ENCODE measurements at places on chromosomes 2 and 18.

DNA sequence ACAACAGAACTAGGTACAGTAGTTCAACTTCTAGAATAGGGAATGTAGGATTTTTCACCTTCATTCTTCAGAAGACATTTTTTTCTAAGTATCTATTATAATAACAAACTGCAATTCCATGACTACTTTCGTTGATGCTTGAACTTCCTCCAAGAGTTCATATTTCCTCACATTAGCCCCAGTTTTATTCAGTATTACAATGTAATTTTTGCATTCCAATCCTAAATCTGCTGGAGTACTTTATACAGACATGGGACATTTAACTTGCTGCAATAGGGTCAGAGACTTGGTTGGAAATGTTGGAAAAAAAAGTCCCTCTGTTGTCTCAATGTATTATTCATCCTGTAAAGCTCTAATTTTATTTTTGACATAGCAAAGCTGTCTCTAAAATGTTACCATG is 19.6 kb upstream of the FTCDNL1 start:
- DNase-seq = no peak

DNA sequence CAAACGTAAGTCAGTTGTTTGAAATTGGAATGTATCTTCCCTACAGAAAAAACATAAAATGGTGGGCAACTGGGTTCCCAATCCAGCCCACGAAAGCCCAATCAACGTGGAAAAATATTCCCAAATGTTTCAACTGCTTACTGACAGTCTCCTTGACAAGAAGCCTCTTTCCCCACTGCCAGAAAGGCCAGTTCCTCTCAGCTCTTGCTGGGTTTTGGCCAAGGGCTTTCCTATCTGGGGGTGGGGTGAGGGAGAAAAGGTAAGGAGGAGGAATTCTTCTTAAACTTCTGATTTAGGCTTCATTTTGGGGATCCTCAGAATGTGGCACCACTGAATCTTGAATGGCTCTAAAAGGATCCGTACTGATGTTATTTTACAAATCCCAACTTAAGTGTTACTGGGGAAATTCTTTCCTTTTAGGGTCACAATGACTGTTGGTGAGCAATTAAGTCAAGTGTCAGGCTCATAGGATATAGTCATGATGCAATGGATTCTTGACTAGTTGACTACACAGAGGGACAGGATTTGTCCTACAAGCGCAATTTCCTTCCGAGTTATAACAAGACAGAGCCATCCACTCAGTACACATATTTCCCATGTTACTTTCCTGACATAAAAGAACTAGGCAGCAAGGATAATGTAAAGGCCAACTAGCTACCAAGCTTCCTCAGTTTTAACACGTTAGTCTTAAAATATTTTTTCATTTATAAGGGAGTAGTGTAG is 73.6 kb downstream of the SPRED2 start:
- no peak for DNase-seq

DNA sequence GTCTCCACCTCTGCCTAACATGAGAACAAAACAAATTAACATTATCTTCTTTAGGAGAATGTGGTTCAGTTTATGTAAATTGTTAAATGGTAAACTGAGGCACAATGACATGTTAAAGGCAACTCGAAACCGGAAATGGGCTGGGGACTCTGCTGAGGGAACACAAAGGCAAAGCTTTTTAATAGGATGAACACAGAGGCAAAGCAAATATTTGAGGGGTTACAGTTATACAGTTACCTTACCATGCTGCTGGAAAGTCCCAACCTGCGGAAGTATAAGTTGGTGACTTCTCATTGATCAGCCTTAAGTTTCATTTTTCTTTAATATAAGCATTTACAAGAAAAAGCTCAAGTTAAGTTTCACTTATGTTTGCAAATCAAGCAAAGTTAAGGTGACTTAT is 195.0 kb downstream of the DLGAP1 start:
- no peak for DNase-seq

GRCh38 chr2:57330447-57330846 is 716.2 kb upstream of the VRK2 start:
- DNase-seq = no peak

DNA sequence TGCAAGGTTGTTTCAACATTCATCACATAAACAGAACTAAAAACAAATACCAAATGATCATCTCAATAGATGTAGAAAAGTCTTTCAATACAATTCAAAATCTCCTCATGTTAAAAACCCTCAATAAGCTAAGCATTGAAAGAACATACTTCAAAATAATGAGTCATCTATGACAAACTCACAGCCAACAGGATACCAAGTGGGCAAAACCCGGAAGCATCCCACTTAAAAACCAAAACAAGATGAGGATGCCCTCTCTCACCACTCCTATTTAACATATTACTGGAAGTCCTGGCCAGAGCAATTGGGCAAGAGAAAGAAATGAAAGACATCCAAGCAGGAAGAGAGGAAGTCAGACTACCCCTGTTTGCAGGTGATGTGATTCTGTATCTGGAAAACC is 992.2 kb upstream of the PIK3C3 start:
- DNase-seq = no peak

- DNase-seq = no peak
These were observed 48.4 kb downstream of the LRRTM1 start for GRCh38 chr2:80255918-80256781.

DNA sequence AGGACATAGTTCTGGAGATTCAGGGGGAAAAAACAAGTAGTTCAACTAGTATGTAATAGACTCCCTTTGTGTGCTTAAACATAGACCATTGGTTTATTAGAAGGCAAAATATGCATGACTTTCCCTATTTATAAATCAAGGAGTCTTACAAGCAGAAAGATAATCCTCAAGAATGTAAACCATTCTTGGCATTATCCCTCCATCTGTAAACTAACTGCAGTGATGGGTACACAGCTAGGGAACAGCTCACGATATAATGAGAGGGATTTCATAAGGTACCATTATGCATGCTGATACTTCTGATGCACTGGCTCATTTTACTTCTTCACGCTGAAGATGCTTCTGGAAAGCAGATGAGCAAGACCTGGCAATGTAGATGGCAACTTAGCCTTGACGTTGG is 878 bp downstream of the FBXO15 start:
- no peak for DNase-seq

GRCh38 chr2:89837962-89838625 is 1146.6 kb downstream of the RPIA start:
- DNase-seq = no peak

DNA sequence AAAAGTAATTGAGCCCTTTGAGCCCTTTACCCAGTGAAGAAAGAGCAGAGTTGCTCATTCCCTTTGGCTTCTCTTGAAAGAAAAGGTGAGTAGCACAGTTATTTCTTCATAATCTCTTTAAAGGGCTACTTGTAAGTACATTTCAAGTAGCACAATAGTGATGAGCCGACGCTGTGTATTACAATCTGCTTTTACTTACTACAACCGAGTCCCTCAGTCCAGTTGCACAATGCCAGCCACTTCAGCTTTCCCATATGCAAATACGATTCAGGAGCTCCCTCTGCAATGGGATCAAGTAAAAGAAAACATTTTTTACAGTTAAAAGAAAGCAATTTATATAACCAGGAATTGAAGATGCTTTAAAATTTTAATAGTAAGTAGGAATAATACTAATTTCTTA is 868.5 kb downstream of the RNF144A start:
- no peak for DNase-seq

- peak; percentile 57 for DNase-seq
These were observed 9.4 kb upstream of the AGFG1 start for GRCh38 chr2:227462462-227462951.

DNA sequence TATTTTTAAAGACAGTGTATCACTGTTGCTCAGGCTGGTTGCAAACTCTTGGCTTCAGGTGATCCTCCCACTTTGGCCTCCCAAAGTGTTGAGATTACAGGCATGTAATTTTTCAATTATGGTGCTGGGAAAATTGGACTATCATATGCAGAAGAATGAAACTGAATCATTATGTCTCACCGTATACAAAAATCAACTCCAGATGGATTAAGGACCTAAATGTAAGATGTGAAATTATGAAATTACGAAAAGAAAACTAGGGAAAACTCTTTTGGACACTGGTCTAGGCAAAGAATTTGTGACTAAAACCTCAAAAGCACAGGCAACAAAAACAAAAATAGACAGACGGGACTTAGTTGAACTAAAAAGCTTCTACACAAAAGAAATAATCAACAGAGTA is 31.2 kb downstream of the MAP3K2 start:
- DNase-seq = no peak

GRCh38 chr2:159926695-159927094 is 128.7 kb upstream of the CD302 start:
- no peak for DNase-seq

DNA sequence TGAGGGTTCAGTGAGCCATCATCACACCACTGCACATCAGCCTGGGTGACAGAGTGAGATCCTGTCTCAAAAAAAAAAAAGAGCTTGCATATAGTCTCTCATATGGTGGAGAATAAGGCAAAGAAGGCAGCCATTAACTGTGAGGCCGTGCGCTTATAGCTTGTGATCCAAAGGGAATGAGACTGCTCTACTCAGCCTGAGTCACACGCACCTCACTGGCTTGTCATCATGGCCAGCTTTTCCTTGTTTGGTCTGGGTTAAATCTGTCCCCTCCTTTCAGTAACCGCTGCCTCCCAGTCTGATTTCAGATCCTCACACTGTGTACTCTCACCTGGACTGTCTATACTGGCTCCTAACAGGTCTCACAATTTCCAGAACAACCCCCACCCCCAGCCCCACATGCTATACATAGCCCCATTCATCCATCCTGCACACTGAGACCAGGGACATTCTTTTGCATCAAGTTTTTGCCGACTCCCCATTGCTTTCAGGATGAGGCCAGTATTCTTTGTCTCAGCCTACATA is 35.3 kb upstream of the ANKRD44 start:
- no peak for DNase-seq

DNA sequence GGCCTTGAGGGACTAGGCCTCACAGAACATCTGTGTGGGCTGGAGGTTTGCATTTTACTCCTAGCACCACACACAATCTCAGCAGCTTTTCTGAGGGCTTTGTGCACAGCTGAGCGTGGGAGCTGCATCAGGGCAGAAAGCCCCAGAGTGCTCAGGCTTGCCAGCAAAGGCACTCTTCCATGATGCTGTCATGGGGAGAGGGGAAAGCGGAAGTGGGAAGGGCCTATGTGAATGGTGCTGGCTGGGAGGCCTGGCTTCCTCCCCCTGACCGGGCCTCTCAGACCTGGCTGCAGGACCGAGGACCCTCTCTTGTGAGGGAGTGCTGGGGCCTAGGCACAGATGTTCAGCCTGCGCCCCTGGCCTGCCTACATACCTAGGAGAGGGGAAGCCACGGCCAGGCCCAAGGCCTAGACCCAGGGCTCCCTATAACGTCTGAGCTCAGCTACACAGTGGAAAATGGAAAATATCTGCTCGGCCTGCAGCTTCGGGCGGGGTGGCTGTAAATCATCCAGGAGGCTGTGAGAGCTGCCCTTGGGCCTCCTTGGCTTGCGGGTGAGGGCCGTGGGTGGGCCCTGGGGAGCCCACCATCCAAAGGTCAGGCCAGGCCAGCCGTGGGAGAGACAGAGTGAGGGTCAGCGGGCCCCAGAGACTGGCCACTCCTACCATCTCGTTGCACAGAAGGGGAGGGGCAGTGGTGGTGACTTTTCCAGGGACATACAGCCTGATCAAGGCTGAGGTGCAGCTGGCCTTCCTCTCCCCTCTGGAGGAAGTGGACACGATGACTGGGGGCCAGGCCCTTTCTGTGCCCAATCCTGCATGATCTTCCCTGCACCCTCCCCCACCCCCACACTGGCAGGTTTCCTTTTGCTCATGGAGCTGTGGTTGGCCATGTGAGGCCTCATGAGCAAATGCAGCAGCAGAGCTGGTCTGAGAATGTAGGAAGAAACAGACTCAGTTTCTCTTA is 22.8 kb downstream of the GLI2 start:
- DNase-seq = peak; percentile 8

- no peak for DNase-seq
These were observed 78.5 kb downstream of the PTPN4 start for GRCh38 chr2:119838179-119838578.

GRCh38 chr2:197416268-197416667 is 18.6 kb downstream of the SF3B1 start:
- no peak for DNase-seq

GRCh38 chr2:175275539-175275938 is 94.0 kb upstream of the ATP5MC3 start:
- DNase-seq = no peak

DNA sequence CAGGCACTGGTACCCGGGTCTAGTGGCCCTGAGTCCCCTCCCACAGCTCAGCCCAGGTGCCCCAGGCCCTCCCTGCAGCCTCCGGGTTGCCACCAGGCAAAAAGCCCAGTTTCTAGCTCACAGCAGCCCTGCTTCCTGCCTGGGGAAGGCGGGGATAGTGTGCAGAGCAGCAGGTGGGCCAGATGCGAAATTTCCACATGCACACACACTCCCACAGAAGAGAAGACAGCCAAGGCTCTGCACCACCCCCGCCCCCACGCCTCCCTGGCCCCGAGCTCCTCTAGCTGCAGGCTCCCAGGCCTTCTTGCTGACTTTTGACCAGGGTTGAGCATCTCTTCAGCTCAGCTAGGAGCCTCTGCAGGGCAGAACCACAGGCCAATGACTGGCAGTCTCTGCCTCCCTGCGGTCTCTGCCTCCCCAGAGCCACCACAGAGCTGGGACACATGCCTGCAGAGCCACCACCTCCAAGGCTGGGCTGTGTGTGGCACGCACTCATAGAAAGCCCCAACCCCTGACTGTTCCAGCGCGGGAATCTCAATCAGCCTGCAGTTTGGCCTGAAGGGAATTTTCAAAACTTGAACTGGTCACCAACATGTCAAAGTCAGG is 7.2 kb downstream of the SLC66A2 start:
- DNase-seq = no peak

- no peak for DNase-seq
These were observed 26.8 kb downstream of the MRPL35 start for GRCh38 chr2:86226070-86226469.

DNA sequence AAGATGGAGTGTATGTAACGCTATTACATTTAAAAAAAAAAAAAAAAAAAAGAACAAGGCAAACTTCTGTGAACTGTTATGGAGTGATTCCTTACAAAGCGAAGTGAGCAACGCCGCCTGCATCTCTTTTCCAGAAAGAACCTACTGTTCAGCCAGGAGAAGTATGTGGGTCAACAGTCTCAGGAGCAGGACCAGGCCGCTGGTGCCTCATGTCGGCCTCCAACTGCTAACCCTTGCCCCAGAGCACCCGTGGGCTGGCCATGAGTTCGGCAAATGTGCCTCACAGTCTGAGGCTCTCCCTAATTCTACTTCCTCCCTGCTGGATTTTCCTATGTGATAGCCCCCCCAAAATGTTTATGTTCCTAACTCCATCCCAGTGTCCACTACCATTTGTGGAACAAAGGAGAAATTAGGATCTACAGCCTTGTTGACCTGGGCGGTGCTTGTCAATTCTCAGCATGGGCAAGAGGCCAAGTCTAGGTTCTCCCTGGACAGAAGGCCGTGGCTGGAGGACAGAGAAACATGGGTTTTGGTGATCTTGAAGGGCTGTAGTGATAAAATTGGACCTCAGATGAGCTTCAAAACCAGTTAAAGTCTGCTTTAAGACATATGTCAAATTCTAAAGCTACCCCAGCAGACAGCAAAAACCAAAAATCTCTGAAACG is 15.9 kb downstream of the FAM168B start:
- no peak for DNase-seq

- no peak for DNase-seq
These were observed 9.3 kb upstream of the LRRC30 start for GRCh38 chr18:7221424-7222155.
